ENCODE measurements at places on chromosomes 3 and 15. TPM values are rescaled to one million over a fixed set of nuclear protein-coding genes. Genes with fewer than 3 reads are reported as not detected.

DNA sequence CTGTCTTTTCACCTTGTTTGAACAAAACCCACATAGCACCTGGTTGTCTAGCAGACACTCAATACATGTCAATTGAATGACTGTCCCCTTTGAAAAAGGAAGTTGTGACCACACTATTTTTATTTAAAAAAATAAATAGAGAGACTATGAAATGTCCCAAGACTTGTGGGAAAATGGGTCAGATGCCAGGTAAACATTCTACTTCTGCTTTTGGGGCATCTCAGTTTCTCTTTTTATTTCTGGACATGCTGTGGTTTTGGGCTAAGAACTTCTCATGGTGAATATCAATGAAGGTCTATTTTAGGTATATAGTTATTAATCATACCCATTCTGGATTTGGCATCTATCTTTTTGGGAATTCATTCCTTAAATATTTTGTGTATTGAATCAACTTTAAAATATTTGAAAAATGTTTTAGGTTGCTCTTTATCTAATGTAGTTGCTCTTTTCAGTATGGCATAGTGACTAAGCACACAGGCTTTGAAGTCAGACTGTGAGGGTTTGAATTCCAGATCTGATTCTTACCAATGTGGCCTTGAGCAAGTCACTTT is 4.4 kb downstream of the TMEM45A start:
- H3K4me1 ChIP-seq, result peaks cover 9% of the 10 kb centered on the region
- H3K36me3 ChIP-seq, result no peaks in the 10 kb centered on the region
- H3K27ac ChIP-seq, result no peak overlapping the region
- no peak overlapping the region for H3K4me3 ChIP-seq
- DNase-seq, result no peak

Gene SERINC4
- total RNA-seq, result not detected

DNA sequence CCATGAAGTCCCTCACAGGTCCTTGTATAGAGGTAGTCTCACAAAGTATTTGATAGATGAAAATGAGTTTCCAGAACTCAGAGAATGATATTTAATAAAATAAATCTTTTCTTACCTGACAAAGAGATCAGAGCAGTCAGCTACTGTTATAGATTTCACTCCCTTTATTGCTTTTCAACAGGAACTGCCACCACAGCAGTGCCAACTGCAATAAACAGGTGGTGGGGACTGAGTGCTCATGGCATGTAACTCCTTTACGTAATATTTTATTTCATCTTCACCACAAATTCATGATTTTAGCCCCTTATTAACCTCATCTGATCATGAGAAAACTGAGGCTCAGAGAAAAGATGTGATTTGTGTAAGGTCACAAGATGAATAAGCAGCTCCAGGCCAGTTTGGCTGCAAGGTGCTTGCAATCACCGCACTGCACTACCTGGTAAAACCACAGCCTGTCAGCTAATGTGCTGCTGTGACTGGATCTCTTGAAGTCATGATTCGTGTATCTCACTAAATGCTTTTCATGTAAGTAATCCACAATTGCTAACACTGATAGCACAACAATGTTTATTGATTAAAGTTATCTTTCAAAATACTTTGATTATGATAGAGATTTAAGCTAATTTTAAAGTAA is 78.8 kb downstream of the WNT5A start:
- no peak overlapping the region for H3K27ac ChIP-seq
- DNase-seq, result no peak
- peaks cover 2% of the 10 kb centered on the region for H3K27me3 ChIP-seq
- H3K4me1 ChIP-seq, result no peaks in the 10 kb centered on the region
- H3K36me3 ChIP-seq, result no peaks in the 10 kb centered on the region

Gene SNX22
- total RNA-seq, result 0.19 TPM

GRCh38 chr15:66165856-66166255 is 87.7 kb downstream of the MEGF11 start:
- H3K36me3 ChIP-seq, result no peaks in the 10 kb centered on the region
- H3K4me3 ChIP-seq, result no peak overlapping the region
- H3K4me1 ChIP-seq, result no peaks in the 10 kb centered on the region
- no peak for DNase-seq
- H3K27ac ChIP-seq, result no peak overlapping the region
- no peaks in the 10 kb centered on the region for H3K27me3 ChIP-seq

DNA sequence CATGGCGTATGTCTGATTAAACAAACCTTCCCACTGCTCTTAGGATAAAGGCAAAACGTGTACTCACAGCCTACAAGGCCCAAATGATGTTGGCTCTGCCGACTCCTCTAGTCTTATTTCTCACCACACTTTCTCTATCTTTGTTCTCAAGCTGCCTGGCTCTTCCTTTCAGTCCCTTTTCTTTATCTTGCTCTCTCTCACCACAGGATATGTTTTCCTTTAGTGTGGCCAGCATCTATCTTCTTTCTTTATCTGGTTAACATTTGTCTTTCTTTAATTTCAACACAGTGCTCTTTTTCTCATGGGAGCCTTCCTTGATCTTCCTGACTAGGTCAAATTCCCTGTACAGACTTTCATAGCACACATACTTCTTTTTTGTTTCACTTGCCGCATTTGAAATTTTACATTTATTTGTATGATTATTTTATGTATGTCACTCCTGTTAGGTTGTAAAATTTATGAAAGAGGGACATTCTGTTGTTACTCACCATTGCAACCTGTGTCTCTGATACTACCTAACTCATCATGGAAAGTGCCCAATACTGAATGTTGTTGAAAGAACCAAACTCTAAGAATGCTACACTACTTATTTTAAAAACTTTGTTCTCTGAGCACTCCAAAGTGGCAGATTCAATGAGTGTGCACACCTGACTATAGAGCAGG is 328.9 kb upstream of the CBLB start:
- H3K4me3 ChIP-seq, result no peak overlapping the region
- no peak overlapping the region for H3K27ac ChIP-seq
- no peaks in the 10 kb centered on the region for H3K4me1 ChIP-seq
- no peaks in the 10 kb centered on the region for H3K36me3 ChIP-seq

- no peaks in the 10 kb centered on the region for H3K4me1 ChIP-seq
- no peak overlapping the region for H3K27ac ChIP-seq
- H3K27me3 ChIP-seq, result no peaks in the 10 kb centered on the region
- no peaks in the 10 kb centered on the region for H3K36me3 ChIP-seq
- DNase-seq, result no peak
Observed at GRCh38 chr3:153087595-153088566, 74.1 kb upstream of the RAP2B start.
